ENCODE measurements at places on chromosomes 12 and 14.

GRCh38 chr12:42698213-42698612 is 108.7 kb upstream of the PRICKLE1 start:
- no peak for ATAC-seq

GRCh38 chr12:124630791-124631313 is 63.4 kb upstream of the NCOR2 start:
- no peak for ATAC-seq

- no peak for ATAC-seq
Measured at GRCh38 chr12:62767496-62767895, 167.5 kb downstream of the PPM1H start.

GRCh38 chr14:92651106-92651757 is 97.2 kb downstream of the LGMN start:
- ATAC-seq: peak; percentile 84

DNA sequence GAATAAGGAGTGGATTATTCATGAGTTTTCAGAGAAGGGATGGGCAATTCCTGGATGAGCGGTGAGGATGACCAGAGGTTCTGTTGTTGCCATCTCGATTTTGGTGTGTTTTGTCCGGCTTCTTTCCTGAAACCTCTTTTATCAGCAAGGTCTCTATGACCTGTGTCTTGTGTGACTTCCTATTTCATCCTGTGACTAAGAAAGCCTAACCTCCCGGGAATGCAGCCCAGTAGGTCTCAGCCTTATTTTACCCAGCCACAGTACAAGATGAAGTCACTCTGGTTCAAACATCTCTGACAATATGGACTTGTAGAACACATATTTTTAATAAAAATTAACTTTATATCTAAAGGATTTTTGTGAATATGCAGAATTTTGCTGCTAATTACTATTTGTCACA is 716.4 kb downstream of the FSCB start:
- ATAC-seq: no peak

- ATAC-seq: peak; percentile 73
Measured at GRCh38 chr14:68282479-68283377, 463.1 kb downstream of the RAD51B start.

DNA sequence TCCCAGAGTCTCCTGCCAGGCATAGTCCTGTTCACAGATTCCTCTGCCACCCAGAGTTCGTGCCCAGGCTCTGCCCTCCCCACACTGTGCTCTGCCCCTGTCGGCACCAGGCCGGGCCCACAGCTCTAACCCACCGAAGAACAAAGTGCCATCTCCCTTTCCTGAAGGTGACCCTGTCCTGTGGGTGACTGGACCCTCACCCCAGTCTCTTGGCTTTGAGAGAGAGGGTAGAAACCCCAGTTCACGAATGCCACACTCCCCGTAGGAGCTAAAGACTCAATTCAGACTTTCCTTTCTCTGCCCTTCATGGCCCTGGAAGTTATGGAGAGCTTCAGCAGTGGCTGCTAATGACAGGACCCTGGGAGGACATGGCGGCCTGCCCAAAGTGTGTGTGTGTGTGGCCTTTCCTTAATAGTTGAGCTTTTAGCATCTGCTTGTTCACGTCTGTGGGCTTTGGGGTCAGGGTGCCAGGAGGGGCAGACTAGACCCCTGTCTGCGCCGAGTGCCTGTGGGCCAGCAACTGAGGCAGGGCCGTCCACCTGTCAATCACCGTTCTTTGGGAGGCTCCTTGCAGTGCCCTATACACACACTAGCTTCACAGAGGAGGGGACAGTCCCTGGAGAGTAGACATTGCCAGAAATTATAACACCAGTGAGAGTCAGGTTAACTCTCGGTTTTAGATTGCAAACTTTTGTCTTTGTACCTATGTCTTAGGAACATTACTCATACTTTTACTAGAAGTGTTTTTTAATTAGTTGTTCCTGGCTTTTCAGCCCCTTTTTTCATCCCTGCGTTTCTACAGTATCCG is 84.6 kb upstream of the DYNC1H1 start:
- ATAC-seq: peak; percentile 81

GRCh38 chr14:74663884-74664283 is 49.0 kb downstream of the AREL1 start:
- ATAC-seq: no peak

- ATAC-seq: no peak
Measured at GRCh38 chr12:118541071-118541470, 164.7 kb downstream of the SUDS3 start.

GRCh38 chr14:75496755-75497154 is 25.5 kb upstream of the BATF start:
- no peak for ATAC-seq

- no peak for ATAC-seq
Measured at GRCh38 chr14:95901054-95901453, 24.4 kb downstream of the TUNAR start.

DNA sequence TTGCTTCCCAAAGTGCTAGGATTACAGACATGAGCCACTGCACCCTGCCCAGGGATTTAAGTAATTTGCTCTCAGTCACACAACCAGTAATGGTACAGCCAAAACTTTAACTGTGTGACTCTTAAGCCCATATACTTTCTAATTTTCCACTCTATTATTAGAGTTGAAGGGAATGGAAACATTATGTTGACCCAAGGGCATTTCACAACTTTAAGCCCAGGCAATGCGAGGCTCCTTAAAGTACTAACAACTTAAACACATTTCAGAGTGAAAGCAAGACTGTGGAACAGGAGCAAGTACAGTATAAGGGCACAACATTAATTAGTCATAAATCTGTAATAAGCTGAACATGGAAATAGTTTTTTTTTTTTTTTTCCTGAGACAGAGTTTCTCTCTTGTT is 39.8 kb downstream of the BAZ1A start:
- no peak for ATAC-seq

DNA sequence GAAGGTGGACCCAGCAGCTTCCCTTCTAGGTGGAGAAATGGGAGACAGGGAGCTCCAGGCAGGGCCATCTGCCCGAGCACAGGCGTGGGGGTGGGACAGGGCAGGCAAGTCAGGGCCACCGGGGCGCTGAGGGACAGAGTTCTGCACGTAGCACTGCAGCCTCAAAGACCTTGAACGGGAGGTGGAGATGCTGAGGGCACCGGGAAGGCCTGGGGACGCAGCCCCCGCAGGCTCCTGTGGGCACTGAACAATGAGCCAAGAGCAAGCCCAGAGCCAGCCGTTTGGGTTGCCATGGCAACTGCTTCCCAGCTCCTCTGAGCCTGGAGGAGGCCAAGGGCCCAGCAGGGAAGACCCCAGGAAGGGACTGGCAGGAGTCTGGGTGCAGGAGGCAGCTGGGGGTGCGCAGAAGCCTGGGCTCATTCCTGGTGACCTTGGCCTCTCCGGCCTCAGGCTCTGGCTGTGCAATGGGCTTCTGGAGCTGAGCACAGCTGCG is 3.4 kb downstream of the LBHD2 start:
- no peak for ATAC-seq

DNA sequence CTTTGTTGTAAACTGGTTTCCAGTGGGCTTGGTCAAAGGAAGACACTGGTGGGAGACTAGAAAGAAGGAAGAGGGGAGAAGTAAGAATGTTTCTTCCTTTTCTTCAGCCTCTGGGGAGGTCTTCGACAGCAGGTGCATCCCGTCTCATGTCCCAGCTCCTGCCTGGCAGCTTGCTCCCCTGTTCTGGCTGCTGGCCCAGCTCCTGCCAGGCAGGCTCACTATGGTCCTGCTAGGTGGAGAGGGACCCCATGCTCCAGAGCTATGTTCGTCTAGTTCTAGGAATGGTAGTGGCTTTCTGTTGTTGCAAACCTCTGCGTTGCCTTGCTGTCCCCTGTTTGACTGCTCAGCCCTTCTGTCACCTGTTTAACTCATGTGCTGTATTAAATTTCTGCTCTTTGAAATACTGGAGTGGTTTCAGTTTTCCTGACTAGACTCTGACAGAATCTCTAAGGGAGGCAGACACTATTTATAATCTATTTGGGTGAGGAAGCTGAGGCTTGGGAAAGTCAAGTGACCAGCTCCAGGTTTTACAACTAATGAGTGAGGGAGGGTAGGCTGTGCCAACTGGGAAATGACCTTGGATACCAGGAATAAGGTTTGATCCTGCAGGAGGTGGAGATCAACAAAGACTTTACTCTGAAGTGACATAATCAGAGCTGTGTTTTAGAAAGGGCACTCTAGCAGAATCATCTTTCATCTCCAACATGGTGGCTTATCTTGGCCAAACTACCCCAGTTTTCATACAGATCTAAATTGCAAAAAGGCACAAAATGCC is 94.7 kb upstream of the DDHD1 start:
- ATAC-seq: no peak

DNA sequence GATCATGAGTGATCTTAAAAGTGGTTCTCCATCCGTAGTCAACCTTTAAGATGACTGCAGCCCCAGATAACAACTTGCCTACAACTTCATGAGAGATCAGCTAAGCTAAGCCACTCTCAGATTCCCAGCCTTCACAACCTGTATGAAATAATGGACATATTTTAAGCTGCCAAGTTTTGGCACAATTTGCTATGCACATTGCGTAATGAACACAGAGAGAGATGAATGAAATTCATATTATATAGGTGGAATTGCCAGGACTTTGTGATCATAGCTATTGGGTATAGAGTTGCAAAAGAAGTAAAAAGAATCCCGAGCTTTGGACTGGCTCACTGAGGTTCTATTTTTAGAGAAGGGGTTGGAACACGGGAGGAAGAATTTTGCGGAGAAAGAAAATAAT is 59.1 kb upstream of the EGLN3 start:
- no peak for ATAC-seq

DNA sequence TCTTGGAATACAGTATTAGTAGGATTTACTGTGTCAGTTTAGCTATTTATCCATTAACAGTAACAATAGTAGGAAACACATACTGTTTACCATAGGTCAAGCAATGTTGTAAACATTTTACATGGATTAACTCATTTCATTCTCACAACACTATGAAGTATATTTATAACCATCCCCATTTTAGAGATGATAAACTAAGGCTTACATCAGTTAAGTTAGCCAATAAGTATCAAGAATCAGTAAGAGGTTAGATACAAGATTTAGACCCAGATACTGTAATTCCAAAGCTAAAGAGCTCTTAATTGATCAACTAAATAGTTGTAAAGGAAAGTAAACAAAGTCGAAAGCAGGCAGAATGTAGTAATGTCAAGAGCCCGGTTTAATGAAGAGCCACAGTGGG is 1.1 kb downstream of the SYNJ2BP start:
- ATAC-seq: no peak

GRCh38 chr12:6631549-6631961 is 4.2 kb downstream of the LPAR5 start:
- peak; percentile 36 for ATAC-seq

DNA sequence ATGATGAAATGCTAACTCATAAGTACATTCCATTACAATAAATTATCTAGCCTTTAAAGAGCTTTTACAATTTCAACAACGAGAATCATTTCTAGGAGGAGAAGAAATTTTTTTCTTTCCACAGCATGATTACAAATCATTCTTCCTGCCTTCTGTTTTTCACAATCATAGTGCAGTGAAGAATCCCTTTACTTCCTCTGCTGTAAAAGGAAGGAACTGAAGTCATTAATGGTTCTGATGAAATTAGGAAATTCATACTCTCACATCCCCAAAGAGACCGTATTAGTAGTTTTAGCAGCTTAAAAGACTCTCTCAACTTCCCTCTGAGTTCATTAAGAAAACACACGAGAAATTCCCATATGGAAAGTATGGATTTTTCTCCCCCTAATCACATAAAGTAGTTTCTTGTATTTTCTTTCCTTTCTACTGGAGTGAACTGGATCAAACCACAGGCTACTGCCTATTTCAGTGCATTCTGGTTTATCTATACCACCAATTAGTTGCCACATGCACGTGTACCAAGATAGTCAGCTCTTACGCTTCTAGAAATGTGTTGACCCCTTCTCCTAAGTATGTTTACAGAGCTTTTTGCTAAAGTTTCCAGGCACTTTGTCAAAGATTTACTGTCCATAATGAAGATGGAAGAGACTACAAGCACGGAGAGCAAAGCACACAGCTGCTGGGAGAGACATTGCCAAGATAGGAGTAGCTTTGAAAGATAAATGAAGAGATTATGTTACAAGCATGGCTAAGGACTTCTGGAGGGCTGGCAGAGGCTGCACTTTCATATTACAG is 58.9 kb upstream of the KITLG start:
- no peak for ATAC-seq

DNA sequence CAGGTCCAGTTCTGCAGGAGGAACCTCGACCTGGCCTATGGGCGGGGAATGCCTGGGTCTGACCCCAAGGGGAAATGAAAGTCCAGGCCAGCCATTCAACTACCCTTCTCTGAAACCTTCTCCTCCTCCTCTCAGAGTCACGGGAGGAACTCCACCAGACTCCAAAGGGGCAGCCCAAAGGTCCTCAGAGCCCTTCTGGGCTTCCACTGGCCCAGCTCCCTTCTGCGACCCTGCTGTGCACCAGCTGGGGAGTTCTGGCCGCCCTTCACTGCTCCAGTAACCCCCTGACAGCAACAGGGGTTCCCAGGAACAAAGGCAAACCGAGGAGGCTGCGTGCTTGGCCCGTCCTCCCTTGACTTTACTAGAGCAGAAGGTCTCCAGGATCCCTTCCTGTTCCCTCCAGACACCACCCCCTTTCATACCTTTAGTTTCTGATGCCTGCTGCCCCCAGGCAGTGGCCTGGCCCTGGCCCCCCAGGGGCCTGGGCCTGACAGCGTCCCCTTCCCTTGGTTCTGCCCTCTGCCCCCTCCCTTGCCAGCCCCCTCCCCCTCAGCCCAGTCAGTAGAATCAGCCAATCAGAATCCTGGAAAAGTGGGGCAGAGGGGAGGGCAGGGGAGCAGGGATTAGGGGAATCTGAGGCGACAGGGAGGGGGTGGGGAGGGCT is 850 bp upstream of the ZNF385A start:
- ATAC-seq: no peak

GRCh38 chr12:31597066-31597465 is 6.1 kb upstream of the DENND5B start:
- ATAC-seq: no peak

- ATAC-seq: no peak
Measured at GRCh38 chr12:41979574-41979973, 165.1 kb downstream of the GXYLT1 start.

All from activated T-helper 17 cell treated with anti-CD3 and anti-CD28 coated beads, Interleukin-2, amount 50 U/mL, for 72 hours (primary cell).